ENCODE measurements at places on chromosomes 2 and 18.

- DNase-seq, result no peak
Observed at GRCh38 chr2:15472133-15472532, 89.0 kb downstream of the NBAS start.

DNA sequence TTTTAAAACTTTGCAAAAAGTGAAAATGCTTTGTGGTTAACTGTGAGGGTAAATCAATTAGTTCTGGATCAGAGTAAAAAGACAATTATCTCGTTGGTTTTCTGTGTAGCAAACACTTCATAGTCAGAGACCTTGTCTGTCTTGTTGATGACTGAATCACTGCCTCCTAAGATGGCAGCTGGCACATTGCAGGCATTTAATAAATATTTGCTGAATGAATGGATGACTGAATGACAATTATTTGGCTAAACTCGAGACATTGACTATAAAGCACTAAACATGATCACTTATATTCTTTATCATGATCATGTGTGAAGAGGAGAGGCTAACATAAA lies 96.2 kb downstream of the MAIP1 start:
- DNase-seq, result no peak

- DNase-seq, result no peak
Observed at GRCh38 chr2:104443145-104443544, 410.8 kb upstream of the POU3F3 start.

DNA sequence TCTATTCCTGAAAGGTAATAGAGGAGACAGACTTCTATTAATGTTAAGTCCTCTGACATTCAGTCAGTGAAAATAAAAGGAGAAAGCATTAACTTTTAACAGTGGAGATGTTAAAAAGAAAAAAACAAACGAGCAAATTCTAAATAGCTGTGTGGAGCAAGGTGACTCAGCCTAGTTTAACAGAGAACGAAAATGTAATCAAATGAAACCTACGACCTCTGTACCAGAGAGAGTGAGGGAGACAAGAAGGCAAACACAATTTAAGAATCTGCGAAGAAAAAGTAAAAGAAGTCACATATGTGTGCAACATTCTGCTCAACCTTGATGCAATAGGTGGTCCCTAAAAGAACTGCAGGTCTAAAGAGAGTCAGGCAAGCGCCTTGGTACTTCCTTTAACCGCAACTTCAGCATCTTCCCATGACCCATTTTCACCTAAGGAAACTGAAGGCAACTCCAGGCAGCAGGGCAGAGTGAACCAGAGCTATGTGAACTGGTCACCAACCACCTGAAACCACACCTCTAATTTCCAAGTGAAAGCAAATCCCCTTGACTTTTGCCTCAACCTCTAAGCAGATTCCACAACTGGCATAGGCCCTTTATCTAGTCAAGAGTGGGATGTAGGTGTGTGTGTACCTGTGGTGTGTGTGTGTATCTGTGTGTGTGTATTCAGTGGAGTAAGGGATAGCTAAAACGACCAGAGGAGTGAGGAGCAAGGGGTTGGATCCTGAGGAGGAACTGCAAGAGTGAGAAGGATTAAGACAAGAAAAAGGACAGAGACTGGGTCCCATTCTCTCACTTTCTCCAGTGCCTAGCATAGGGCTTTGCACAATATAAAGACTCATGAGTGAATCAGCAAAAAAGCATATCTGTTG lies 43.0 kb downstream of the FIGN start:
- DNase-seq, result no peak

- DNase-seq, result no peak
Observed at GRCh38 chr2:192307530-192307929, 112.8 kb upstream of the TMEFF2 start.

DNA sequence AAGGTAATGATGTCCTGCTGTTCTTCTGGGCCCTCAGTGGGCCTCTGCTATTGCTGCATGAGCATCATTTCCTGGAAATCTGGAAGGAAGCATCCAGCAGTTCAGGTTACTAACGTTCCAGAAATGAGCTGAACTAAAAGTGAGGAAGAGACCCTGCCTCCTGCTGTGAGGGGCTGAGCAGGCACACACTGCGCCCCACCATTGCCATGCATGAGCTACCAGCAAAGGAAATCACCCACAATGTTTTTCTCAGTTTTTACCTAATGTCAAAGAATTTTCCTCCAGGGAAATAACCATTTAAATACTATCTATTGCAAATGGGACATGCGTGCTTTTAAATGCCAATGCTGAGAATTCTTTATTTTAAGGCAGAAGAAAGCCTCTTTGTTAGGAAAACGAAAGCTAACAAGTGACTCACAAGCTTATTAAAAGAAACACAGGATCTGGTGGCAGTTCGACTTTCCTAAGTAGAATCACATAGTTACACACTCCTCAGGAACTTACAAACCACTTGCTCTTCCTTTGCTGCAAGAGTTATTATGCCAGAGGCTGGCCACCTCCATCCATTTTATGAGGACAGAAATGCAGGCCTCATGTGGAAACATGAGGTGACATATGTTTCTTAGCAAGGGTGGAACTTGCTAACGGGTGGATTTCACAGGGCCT lies 152.6 kb upstream of the TTC39C start:
- DNase-seq, result no peak

- DNase-seq, result no peak
Observed at GRCh38 chr2:200378652-200379290, 72.3 kb downstream of the SPATS2L start.

GRCh38 chr2:61853086-61853846 lies 594 bp downstream of the FAM161A start:
- no peak for DNase-seq

DNA sequence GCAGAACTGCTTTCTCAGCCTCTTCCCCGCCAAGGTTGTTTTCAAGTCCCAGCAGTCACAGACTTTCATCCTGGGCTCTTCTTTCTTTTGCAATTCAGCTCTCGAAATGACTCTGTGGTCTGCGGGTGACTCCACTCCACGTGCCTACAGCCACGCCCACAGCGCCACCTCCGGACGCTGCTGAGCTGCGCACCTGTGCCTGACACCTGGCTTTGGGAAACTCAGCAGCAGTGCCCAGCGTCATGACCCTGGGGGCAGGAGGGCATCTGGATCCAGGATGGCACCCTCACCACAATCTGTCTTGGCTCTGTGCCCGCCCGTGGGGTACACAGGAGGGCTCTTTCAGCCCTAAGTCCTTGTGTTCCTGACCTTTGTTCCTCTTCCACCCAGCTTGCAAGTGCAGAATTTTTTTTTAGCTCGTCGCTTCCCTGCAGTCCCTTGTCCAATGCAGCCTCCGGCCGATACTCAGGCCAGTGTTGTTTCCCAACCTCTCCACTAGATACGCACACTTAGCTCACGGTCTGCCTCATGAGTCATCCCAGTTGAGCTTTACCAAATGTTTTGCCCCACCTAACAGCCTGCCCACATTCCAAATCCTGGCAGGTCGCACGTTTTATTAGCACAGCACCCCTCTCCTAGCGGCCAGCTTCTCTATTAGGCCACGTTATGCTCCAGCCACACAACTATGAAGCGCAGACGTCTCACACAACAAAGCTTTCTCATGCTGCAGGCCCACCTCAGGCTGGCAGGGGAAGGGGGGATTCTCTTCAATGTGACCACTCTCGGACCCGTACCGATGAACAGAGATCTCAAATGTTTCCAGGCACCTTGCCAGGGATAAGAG lies 6.5 kb upstream of the CAPN10 start:
- no peak for DNase-seq

DNA sequence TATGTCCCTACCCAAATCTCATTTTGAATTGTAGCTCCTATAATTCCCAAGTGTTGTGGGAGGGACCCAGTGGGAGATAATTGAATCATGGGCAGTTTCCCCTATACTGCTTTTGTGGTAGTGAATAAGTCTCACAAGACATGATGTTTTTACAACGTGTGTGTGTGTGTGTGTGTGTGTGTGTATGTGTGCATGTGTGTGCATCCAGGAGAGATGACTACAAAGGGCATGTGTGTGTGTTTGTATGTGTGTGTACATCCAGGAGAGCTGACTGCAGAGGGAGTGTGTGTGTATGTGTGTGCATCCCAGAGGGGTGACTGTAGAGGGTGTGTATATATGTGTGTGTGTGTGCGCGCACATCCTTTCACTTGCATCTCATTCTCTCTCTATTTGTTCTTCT lies 86.7 kb downstream of the KCNS3 start:
- no peak for DNase-seq

DNA sequence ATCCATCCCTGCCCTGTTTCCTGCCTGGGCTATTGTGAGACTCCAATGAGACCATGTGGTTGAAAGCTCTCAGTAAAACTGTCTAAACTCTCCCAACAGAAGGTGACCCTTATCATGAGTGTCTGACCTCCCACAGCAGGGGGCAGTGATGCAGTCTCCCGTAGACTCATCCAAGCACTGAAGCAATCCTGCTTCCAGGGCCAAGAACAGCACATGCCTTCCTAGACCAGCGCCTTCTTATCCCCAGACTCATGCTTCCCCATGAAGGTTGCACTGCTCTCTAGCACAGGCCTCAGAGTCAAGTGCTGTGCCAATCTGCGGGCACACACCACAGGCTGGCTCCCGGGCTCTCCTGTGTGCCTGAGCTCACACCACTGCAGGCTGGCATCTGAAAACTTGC lies 112.3 kb downstream of the TNS1 start:
- no peak for DNase-seq

DNA sequence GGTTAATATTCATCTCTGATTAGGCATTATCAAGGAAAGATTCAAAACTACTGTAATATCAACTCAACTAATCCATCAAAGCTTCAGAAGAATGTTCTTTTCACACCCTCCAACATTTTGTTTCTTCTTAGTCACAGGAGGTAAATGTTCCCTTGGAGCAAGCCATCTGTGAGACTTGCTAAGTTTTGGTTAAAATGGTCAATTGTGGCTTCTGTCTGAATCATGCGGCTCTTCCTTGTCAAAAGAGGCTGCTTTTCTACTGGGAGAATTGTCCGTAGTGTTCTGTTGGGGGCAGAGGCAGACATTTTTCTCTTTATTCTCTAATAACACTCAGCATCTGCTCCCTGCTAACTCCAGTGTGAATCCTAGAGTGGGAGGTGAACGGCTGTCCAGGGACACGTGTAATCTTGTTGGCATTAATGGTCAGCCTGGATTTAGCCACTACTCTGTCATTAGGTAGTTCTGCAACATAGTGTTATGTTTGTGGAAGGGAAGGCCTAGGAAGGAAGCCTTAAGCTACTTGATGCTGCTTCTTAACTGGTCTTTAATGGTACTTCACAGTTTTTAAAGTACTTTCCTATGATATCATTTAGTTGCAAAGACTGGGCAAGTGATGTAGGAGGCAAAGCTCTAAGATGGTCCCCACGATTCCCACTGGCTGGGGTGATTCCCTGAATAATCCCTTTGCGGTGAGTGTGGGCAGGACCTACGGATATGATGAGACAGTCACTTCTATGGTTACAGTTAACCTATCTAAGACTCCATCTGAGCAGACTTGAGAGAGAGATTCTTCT lies 22.6 kb upstream of the FAP start:
- DNase-seq, result no peak

DNA sequence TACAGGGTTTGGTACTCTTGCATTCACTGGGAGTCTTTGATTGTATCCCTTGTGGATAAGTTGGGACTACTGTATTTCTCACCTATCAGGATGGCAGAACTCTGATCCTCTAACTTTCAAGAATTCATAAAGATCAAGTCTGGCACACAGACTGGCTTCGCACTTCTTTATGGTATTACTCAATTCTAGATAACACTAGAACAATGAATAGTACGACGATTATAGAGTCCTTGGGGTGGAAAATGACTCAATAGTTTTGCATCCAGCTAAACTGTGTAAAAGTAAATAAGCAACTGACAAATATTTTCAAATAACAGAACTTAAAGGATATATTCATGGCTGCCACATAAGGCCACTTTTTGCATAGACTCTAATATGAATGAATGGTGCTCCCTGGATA lies 103.4 kb upstream of the MEX3C start:
- no peak for DNase-seq

DNA sequence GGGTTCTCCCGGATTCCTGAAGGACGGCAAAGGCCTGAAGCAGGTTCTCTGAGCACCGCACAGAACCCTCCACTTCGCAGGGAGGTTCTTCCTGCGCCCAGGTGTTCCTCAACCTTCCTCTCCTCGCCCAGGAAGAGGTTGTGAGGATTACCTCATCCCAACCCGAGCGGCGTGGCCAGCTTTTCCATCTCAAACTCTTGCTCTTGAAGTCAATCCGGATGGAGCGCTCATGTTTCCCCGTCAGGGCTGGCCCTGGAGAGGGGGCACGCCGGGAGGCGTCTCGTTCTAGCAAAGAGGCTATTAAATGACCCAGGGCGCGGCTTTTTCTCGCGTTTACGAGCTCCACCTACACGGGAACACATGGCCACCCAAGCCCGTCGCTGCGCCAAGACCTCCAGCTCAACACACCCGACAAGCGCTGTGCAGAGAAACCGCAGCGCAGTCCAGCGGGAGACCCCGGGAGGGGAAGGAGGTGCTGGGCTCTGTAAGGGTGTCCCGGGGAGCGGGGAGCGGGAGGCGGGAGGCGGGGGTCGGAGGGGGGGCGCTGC lies 540 bp upstream of the RAB10 start:
- DNase-seq, result peak; percentile 72

- no peak for DNase-seq
Observed at GRCh38 chr2:140734992-140735391, 1395.8 kb downstream of the LRP1B start.

Measured in esophagus squamous epithelium (tissue), 5 donors.